ENCODE measurements at places on chromosomes 2 and 18.

- DNase-seq, result no peak
These were observed 40.4 kb downstream of the VWA3B start for GRCh38 chr2:98127229-98127989.

GRCh38 chr2:70546376-70546775, 7.2 kb downstream of the TGFA start:
- DNase-seq, result no peak

- no peak for DNase-seq
These were observed 324.4 kb downstream of the GBX2 start for GRCh38 chr2:235843591-235844395.

- no peak for DNase-seq
These were observed 77.1 kb downstream of the ANKRD44 start for GRCh38 chr2:197233473-197233872.

GRCh38 chr18:79599441-79599931, 80.1 kb upstream of the CTDP1 start:
- DNase-seq, result no peak

GRCh38 chr2:108605947-108606346, 71.7 kb downstream of the LIMS1 start:
- no peak for DNase-seq

DNA sequence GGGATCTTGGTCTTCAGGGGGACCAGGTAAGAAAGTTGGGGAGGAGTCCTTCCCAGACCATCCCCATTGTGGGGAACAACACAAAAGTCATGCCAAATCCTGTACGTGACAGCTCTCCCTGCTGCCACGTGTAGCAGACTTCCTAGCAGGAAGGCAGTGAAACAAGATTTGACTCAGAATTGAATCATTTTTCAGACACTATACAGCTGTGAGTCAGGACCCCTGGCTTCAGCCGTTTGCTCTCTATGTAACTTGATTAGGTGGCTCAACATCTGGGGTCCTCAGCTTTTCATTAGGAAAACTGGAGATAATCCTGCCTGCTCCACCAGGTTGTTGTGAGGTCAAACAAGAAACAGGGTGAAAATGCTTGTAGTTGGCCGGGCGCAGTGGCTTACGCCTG, 32.9 kb upstream of the PDCL3 start:
- DNase-seq, result no peak

DNA sequence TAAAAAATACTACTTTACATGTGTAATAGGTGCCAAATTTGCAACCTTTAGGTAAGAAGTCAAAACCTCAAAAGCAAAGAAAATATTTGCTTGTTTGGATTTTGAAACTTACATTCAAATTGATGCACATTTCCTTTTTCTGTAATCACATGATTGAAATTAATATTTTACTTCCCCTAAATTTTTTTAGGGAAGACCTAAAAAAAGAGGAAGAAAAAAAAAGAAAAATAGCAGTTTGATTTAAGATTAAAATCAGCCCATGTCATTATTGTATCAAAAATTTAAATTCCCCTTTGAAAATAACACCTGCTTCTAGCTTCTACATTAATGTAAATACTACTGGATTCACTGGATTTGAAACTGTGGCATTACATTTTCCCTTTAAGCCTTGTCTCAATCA, 68.2 kb upstream of the STON1 start:
- no peak for DNase-seq

DNA sequence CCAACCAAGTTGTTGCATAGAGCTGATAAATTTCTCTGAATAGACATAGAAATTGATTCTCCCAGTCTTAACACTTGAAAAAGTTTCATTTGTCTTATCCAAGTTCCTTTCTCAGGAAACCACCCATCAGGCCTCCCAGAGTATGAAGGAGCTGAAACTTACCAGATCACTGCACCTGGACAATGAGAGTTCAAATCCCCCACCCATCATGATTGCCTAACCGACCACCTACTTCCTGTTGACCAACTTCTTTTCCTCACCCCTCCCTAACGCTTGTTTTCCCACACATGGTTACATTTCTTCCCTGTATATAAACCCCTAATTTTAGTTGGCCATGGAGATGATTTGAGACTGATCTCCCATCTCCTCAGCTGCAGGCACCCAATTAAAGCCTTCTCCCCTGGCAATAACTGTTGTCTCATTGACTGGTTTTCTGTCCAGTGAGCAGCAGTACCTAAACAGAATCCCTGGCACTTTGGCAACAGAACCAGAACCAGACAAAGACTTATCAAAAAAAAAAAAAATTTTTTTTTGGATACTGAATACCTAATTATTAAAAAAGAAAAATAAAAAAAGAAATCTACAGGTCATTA, 103.0 kb downstream of the SPIRE1 start:
- DNase-seq, result no peak

DNA sequence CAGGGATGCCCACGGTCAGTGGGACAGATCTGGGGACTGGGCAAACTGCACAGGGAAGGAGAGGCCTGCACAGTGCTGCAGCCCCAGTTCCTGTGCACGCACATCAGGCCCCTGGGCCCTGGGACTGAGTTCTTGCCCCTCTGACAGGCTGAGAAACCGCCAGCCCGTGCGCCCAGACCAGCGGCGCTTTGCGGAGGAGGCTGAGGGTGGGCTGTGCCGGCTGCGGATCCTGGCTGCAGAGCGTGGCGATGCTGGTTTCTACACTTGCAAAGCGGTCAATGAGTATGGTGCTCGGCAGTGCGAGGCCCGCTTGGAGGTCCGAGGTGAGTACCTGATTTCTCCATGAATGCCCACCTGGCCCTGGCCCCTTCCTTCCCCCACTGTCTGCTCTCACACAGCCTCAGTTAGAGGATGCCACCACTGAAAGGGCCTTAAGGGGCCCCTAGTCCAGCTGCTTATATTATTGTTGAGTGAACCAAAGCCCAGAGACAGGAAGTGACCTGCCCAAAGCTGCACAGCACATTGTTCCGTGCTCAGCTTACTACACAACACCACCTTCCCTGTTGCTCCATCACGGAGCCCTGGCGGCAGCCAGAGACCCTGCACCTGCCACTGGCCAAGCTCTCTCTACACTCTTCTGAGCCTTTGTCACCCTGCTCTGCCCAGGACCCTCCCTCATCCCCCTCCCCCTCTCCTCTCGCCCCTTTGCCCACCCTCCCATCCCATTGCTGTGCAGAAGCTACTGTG, 29.8 kb downstream of the SPEG start:
- DNase-seq, result no peak

DNA sequence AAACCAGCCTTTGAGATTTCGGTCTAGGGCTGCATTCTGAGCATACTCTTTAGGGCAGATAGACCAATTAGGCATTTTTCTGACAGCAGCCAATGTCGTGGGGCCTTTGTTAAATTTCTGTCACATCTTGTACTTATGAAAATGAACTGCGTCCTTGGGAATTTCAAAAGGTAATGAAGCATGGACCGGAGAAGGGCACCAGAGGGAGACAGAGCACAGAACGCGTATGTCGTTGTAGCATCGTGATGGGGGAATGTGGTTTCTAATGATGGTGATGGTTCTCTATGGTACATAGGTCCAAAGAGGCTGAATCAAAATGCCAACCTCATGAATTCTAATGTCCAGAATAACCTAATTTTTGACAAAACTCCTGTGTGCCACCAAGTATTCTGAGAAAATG, 483.9 kb upstream of the CRIM1 start:
- DNase-seq, result no peak

- DNase-seq, result no peak
These were observed 289.9 kb downstream of the LRRTM1 start for GRCh38 chr2:80014637-80015036.

- no peak for DNase-seq
These were observed 9.3 kb downstream of the SP140 start for GRCh38 chr2:230234845-230235244.

DNA sequence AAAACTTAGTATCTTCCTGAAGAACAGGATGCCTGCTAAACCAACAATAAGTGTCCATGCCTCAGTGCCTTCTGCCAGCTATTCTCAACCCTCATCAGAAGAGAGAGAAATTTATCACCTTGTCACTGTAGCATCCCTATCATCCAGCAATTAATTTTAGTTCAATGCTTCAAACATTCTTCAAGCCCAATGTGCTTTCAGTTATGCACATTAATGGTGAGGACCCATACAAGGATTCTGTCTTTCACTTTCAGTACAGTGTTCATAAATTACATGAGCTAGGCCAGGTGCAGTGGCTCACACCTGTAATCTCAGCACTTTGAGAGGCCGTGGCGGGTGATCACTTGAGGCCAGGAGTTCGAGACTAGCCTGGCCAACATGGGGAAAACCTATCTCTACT, 47.0 kb upstream of the MSH6 start:
- no peak for DNase-seq

GRCh38 chr2:10054424-10054823, 11.1 kb downstream of the KLF11 start:
- DNase-seq, result no peak

DNA sequence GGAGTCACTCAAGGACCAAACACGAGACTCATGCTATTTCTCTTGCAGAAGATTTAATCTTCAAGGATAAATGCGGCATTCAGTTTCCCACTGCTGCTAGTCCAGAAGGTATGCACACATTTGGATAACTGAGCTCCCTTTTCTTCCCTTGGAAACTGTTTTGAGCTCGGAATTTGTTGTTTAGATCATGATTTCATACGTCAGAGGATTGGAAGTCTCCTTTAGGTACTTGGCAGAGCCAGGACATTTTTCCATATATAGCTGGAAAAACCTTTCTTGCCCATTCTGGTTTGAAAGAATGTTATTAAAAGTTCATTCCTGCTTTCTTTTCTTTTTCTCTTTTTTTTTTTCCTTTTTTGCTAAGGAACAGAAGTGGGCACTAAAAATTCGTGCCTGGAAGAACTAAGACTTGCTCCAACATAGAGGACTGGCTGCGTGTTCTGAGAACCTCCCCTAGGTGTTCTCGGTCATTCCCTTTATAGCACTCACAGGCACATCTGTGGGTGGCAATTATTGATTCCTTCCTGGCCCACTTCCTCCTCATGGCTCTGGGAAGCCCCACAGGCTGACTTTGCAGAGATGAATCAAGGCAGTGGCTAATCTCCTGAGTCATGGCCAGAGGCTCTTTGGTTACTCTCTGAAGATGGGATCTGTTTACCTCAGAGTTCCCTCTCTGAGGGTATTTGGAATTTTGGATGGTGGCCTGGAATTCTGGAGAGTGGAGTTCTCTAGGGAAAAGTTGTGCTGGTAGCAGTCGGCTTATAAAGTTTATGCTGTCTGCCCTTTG, 104.8 kb downstream of the PLCL1 start:
- DNase-seq, result no peak

GRCh38 chr2:12918835-12919445, 202.2 kb downstream of the TRIB2 start:
- DNase-seq, result no peak

DNA sequence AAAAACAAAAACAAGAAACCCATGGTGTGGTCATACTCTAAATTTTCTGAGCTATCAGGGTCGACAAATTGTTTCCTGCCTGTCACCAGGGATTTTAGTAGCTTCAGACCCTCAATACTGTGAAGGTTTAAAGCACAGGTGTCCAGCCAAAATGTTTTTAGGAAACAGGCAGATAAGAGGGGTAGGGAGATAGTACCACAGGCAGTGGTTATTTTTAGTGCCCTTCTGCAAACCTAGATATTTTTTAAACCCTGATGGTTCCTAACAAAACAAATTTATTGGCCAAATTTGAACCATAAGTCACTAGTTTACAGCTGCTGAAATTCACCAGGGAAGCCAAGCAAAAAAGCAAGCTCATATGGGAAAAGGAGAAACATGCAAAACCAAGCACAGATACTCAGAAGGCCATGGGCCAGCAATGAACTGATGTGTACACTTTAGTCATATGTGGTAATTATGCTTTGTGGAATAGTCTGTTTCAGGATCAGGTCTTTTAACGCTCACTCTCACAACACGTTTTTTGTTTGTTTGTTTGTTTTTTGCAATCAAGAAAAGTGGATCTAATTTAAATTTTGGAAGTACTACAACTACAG, 156.8 kb upstream of the STK17B start:
- DNase-seq, result no peak
